ENCODE measurements at places on chromosomes 12 and 14.

DNA sequence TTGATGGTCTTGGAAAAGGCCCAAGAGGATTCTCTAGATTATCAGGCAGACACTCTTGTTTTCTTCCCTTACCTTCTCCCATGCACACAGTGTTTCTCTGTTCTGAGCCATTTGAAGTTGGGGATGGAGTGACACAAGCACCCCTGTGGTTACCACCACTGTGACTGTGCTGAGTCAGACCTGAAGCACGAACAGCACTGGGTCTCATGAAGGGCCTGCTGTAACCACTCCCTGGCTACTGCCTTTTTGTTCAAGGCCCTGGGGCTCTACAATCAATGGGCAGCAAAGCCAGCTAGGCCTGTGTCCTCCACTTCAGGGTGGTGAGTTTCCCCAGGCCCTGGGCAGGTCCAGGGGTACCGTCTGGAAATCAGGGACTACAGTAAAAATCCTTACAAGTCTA is 65.5 kb downstream of the TSPAN8 start:
- DNase-seq = no peak

- DNase-seq = no peak
Observed at GRCh38 chr14:90612801-90613200, 203.4 kb downstream of the TTC7B start.

DNA sequence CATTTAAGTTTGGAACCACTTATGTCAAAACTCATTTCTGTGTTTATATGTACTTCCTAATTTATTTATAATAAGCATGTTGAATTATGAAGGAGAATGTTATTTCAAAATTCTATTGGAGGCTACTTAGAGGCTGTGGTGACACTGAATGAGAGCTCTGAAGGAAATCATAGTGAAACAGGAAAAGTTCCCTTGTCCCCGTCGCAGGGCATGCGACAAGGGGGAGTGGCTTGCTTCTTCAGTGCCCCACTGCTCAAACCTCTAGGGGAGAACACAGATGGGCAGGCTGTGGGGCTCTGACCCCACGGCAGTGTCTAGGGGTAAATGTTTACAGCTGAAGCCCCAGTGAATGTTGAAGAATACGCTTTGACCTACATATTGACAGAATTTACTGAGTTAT is 261.9 kb downstream of the RAD51B start:
- no peak for DNase-seq

- DNase-seq = no peak
Observed at GRCh38 chr12:92696216-92696615, 6.6 kb upstream of the PLEKHG7 start.

DNA sequence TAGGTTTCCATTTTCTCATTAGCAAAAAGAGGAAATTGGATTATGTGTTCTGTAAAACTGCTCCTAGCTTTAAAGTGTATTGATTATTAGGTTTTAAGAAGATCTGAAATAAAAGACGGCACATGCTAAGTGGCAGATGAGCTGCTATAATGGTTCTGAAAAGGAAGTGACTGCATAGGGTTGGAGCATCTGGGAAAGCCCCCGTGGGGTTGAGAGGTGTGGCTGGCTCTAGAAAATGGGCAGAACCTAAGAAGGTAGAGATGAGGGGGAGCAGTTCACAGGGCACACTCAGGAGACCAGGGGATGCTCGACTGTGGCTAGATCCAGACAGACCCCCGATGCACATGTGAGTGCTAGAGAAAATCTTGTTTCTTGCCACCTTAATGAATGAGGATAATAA is 1.9 kb downstream of the IFNG-AS1 start:
- DNase-seq = no peak

GRCh38 chr12:125233319-125233718 is 168.1 kb downstream of the AACS start:
- DNase-seq = no peak

- DNase-seq = no peak
Observed at GRCh38 chr12:66247741-66248140, 54.6 kb upstream of the HELB start.

- no peak for DNase-seq
Observed at GRCh38 chr14:79724934-79725717, 486.2 kb downstream of the DIO2 start.

- DNase-seq = no peak
Observed at GRCh38 chr12:96386794-96387193, 13.4 kb downstream of the CDK17 start.

DNA sequence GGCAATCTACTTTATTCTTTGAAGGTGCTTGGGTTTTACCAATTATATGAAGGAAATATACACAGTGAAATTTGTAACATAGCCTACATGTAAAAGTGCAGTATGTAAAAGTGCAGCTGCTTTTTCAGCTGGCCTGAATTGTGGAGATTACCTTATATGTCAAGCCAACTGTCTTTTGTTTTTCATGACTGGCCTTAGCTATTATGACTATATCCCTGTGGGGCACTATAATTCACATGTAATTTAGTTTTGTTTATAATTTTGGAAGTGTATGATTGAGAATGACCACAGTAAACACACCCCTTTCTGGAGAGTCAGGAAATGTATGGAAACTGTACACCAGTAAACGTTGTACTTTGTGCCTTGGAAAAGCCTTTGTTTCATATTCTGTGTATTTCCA is 435.0 kb upstream of the STXBP6 start:
- no peak for DNase-seq

GRCh38 chr14:68233101-68233784 is 413.7 kb downstream of the RAD51B start:
- DNase-seq = no peak

GRCh38 chr12:110582276-110583136 is 612 bp downstream of the PPTC7 start:
- no peak for DNase-seq

DNA sequence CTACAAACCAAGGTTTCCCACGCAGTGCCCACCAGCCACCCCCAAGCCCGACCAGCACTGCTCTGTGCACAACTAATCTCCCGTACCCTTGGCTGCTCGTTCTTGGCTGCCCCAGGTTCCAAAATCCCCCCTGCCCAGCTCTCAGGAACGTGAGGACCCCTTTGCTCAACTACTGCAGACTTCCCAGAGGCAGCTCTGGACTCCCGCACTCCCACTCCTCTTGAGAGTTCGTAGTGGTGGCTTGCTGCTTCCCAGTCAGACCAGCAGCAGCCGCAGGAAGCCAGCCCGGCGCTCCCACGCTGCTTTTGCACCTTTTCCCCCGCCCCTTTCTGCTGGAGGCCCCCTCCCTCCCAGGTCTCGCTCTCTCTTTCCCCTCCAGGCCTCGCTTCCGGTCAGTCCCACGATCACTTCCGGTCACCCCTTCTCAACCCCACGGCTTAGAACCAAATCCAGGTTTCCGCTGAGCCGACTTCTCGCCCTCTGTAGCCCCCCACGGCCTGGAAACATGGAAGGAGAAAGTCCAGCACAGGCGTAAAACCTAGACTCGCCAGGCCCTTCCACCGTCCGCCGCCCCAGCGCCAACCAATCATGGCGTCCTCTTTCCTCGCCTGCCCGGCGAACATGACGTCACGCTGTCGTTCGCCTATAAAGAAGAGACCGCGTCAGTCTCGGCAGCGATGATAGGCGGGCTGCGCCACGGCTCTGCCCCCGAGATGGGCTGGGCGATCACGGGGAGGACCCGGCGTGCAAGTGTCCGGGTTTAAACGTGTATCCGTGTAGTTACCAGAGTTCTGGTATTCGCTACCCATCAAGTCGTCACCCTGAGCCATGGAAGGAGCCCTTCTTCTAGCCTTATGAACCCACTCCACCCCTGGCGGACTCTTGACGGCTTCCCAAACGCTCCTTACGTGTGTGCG is at the start of gene TFCP2:
Gene TFCP2 (minus strand): TSS at position 621 of the 917 bp plus-strand sequence. CDS start 713 bp downstream, outside the sequence.
- DNase-seq = peak; percentile 88

DNA sequence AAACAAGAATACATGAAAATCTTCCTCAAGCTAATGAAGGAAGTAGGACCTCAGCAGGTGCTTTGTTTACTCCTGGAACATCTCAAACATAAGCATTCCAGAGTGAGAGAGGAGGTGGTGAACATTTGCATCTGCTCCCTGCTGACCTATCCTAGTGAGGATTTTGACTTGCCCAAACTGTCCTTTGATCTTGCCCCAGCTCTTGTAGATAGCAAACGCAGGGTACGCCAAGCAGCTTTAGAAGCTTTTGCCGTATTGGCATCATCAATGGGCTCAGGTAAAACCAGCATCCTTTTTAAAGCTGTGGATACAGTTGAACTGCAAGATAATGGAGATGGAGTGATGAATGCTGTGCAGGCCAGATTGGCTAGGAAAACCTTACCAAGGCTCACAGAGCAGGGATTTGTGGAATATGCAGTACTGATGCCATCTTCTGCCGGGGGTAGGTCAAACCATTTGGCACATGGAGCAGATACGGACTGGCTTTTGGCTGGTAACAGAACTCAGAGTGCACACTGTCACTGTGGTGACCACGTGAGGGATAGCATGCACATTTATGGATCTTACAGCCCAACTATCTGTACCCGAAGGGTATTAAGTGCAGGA is 1.9 kb downstream of the TOGARAM1 start:
- no peak for DNase-seq

DNA sequence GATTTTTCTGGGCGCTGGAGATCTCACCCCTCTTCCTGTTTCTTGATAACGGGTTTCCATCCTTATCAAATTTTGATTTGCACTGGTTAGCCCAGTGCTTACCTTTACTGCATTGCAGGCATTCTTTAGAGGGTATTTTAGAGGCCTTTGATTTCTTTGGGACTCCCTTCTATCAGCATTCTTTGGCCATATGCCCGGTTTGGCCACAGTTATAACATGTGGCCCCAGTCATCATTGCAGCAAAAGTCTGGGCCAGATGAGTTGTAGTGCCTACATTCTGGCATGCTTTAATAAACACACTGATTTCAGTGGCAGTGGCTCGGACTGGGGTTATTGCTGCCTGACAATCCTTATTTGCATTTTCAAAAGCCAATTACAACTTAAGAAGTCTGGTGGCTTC is 82.3 kb downstream of the KCNMB4 start:
- DNase-seq = no peak

- DNase-seq = no peak
Observed at GRCh38 chr12:115763982-115764621, 513.4 kb downstream of the MED13L start.

DNA sequence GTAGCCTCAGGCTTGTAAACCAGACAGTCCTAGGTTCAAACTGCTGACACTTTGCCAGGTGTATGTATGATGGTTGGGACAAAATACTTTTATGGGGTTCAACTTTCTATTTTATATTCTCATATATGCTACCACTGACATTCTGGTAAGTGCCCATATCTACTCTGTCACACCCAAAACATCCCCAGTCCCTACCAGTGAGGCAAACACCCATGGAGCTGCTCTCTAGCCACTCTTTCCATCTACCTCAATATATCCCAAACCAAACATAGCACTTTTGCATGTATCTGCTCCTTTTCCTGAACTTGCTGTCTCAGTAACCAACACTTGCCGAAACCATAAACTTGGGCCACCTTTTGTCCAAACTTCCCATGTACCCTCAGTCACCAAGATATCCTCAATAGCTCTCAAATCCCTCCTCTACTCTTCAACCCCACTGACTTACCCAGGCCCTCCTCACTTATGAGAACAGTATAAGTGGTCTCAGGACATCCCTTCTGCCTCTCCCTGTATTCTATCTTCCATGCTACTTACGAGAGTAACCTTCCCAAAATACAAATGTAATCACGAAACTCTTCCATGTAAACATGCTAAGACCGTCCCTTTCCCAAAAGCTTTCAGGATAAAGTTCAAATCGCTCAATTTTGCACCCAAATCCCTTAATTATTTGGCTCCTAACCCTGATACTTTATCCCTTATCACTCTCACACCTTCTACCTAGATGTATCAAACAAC is 3.6 kb downstream of the GALC start:
- DNase-seq = no peak

- no peak for DNase-seq
Observed at GRCh38 chr12:78560633-78561032, 303.9 kb upstream of the SYT1 start.

DNA sequence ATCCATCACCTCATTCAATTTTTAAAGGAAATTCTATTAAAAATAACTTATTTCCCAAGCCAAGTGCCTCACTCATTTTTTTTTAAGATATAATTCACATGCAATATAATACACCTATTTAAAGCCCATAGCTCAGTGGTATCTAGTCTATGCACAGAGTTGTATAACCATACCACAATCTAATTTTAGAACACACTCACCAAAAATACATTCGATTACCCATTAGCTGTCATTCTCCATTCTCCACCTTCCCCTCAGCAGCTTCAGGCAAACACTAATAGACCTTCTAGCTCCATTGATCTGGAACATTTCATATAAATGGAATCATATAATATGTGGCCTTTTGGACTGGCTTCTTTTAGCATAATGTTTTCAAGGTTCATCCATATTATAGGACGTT is 49.5 kb downstream of the CLMN start:
- no peak for DNase-seq

DNA sequence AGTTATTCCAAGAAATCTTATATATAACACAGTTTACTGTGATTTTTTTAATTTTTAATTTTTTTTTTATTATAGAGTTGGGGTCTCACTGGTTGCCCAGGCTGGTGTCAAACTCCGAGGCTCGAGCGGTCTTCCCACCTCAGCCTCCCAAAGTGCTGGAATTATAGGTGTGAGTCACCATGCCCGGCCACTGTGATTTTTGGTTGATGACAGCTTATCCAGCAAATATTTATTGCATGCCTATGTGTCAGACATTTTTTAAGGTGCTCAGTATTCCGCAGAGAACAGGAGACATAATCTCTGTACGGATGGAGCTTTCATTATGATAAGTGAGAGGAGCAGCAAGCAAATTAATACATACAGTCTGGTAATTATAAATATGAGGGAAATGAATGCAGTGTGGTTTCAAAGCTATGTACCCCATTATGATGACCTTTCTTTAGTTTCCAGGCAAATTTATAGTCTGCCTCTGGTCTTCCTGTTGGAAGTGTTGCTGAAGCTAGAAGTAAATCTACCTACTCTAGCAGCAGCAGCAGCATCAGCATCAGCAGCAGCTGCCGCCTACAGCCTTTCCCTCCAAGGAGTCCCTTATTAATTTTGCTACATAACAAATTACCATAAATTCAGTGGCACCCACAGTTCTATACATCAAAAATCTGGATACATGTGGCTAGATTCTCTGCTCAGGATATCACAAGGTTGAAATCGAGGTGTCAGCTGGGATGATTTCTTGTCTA is 32.3 kb downstream of the FRS2 start:
- DNase-seq = no peak

DNA sequence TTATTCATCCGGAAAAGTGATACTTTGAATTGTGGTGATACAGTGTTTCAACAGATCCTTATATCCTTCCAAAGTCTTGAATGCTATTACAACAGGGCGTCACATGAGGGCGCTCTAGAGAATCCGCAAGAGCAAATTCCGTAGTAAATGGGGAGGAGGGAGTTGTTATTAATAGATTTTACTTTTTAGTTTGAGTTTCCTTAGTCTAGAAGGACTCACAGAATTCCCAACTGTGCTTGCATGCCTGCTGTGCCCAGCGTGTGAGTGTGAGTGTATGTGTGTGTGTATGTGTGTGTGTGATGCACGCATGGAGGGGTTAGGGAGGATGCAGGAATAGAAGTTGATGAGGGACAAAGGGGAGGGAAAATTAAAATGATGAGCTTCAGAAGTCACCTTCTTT is 375.3 kb downstream of the C12orf75 start:
- DNase-seq = no peak
